NCI-H2227 treated with DMSO at 0.1 percent for 48 hours (cell line): ENCODE measurements at places on chromosomes 5 and 9.

- DNase-seq: no peak
Measured at GRCh38 chr5:5979761-5980537, 398.4 kb downstream of the MED10 start.

GRCh38 chr5:119016125-119016774 is 27.9 kb upstream of the DTWD2 start:
- DNase-seq: no peak

DNA sequence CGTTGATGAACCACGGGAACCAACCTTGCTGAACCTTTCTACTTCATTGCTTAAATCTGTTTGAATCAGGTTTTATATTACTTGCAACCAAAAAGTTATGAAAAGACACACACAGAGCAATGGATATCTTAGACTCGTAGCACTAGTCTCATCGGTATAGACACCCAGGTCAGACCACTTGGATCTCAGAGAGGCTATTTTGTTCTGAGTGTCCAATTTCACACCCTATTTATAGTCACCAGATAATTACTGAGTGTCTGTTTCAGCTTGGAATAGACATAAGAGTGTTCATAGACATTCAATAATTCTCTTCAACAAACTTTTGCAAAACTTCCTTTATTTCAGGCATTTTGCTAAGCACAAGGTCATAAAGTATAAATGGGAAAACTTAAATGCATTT is 145.4 kb upstream of the EGFLAM start:
- DNase-seq: no peak

GRCh38 chr5:173003360-173003759 is 19.8 kb downstream of the ATP6V0E1 start:
- DNase-seq: no peak

DNA sequence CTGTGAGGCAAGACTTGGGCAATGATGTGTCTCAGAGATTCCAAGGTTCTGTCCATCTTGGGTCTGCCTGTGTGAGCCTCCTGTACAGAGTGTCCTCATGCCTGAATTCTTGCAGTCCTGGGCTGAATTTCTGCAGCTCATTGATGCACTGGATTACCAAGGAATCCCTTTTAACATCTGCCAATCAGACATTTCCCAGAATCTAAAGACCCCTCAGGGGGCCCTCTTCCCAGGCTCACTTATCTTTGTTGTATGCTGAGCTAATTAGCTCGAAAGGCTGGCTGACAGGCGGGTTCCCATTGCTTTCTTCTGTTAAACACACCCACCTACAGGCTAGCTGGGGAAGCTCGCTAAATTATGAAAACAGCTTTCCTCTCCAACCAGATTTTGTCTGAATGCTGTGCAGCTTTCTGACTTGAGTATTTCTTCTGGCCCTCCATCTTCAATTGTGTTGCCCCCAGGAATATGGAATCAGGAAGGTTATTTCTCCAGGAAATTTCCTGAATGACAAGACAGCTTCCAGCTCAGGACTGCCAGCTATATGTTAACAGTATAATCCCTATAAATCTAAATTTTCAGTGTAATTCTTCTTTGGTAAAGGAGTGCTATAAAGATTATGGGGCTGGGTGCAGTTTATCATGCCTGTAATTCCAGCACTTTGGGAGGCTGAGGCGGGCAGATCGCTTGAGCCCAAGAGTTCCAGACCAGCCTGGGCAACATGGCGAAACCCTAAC is at the start of gene LIX1:
TSS of gene LIX1 (minus strand) at position 91 of the 734 bp plus-strand sequence. CDS start at position 56, 35 bp downstream.
- peak; percentile 51 for DNase-seq
